Left renal cortex interstitium (tissue), 4 donors: ENCODE measurements at places on chromosomes 4 and X.

DNA sequence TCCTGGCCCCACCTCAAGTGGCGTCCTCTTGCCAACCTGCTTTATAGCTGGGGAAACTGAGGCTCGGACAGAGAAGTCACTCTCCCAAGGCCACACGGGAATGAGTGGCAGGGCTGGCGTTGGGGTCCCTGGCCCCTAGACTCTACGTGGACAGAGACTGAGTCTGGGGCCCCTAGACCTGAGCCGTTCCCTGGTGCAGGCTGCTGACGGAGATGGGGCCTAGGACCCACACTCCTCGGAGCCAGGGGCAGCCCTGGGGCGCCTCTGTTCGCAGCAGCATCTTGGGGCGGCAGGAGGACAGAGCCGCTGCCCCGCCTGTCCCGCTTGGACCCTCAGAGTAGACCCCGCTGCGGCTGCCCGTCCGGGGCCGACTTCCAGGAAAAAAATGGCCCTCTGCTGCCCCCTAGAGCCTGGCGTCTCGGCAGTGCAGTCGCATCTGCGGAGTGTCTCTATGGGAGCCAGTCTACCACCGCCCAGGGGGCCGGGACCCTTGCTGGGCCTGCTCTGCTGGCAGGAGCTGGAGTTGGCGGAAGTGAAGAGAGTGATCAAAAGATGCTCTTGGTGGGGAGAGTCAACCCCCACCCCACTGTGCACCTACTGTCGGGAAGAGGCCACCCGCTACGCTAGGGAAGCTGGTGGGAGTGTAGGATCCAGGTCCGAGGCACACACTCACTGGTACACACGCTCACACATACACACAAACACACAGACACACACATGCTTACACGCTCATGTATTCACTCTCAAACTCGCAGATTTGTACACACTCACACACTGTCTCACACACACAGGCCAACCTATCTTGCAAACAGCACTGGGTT, 220.1 kb downstream of the AFAP1 start:
- DNase-seq, result peak; percentile 34

DNA sequence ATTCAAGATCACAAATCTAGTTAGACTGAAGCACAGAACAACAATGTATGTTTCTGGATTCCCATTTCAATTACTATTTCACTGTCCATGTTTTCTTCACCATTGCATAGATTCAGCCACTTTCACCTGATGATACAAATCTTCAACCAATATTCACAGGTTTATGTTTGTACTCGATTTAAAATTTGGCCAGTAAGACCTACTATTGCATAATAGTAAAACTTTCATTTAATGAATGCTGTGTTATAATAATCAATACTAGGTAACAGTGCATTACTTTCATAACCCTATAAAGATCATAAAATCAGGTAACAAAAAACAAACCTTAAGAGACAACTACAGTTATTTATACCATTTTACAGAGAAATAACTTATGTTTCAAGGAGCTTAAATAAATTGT, 2209.1 kb downstream of the ARAP2 start:
- no peak for DNase-seq

GRCh38 chr4:10747186-10747585, 62.6 kb upstream of the CLNK start:
- DNase-seq, result no peak

- no peak for DNase-seq
Measured at GRCh38 chr4:152734015-152734698, 45.4 kb downstream of the TIGD4 start.

- DNase-seq, result no peak
Measured at GRCh38 chr4:15894393-15894792, 44.1 kb downstream of the FGFBP1 start.

DNA sequence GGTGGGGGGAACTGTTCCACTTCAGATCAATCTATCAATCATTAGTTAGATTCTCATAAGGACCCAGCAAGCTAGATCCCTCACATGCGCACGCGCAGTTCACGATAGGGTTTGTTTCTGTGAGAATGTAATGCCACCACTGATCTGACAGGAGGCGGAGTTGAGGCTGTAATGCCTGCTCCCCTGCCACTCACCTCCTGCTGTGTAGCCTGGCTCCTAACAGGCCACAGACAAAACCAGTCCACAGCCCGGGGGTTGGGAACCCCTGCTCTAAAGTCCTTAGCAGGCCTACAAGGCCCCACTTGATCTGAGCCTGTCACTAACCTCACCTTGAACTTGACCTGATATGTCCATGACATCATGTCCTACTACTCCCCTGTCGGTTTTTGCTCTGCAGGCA, 30.3 kb downstream of the ARL9 start:
- DNase-seq, result no peak

DNA sequence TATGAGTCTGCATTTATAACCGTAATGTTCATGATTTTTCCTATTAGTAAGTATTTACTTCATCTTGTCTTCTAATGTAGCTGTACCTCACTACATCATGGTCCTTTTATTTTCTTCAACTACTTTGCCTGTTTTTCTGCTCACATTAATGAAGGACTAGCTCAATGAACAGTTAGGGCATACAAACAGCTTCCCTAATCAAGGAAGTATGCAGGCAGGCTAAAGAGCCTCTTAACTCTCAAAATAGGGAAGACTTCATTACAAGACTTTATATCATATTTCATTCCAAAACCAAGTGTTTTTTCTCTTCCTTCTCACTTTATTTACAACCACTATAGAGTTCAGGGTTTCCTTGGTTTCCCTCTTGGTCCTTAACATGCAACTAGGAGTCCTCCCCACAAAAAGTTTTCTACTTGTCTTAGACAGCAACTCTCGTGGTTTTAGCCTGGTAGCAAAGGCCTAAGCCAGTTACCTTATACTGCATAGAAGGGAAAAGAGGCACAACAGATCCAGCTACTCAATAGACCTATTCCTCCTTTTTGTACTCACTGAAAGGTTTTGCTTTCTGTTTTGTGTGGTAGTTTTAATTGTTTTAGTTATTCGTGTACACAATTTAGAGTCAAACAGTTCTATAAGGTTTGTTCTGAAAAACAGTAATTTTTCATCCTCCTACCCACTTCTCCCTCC, 40.8 kb downstream of the SMIM14 start:
- DNase-seq, result no peak

DNA sequence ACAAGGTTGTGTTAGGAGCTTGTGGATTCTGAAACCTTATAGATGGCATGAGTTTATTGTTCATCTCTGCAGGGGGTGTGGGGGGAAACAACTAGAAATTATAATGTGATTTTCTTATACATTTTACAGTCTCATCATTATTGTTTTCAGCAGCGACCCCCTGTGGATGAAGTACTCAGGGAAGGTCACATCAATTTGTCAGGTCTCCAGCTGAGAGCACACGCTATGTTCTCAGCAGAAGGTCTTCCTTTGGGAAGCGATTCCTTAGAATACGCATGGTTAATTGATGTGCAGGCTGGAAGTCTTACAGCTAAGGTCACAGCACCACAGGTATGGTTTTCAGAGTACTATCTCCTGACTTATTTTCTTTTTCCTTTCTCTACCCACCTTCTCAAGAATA, 72.2 kb downstream of the BLTP1 start:
- no peak for DNase-seq

DNA sequence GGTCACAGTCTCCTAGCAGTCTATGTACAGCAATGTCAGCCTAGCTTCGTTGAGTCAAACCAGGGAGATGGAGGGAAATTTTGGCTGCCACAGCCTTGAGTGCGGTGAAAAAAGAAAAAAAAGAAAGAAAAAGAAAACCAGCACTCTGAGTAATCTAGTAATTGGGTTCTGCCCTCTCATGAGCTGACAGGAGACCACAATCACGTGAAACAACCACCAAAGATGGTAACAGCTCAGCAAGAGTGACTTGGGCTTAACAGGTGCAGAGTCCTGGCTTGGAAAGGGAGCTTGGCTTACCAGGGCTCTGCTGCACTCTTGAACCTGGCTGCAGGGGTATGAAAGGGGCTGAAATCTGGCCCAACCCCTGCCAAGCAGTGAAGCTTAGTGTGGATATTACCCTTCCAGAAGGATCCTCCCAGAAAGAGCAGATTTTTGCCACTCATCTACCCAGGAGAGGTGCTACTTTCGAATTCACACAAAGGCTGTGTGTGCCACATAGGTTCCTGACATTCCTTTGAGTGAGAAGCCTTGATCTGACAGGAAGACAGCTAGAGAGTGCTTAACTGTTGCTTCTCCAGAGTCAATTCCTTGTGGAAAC, 350.3 kb downstream of the PTTG2 start:
- no peak for DNase-seq

GRCh38 chr4:81021981-81022380, 8.5 kb upstream of the BMP3 start:
- DNase-seq, result no peak

- no peak for DNase-seq
Measured at GRCh38 chr4:157977086-157977485, 195.7 kb downstream of the GASK1B start.

- no peak for DNase-seq
Measured at GRCh38 chr4:24793219-24794005, 2.0 kb upstream of the SOD3 start.
